ENCODE measurements at places on chromosomes 12 and 14.

- no peak for DNase-seq
Observed at GRCh38 chr12:109696485-109697269, 16.9 kb upstream of the FAM222A start.

GRCh38 chr12:104827587-104827986 is 130.5 kb downstream of the SLC41A2 start:
- no peak for DNase-seq

- DNase-seq: no peak
Observed at GRCh38 chr14:102802834-102803523, 25.7 kb downstream of the TRAF3 start.

- no peak for DNase-seq
Observed at GRCh38 chr14:72745991-72746980, 147.6 kb downstream of the DPF3 start.

DNA sequence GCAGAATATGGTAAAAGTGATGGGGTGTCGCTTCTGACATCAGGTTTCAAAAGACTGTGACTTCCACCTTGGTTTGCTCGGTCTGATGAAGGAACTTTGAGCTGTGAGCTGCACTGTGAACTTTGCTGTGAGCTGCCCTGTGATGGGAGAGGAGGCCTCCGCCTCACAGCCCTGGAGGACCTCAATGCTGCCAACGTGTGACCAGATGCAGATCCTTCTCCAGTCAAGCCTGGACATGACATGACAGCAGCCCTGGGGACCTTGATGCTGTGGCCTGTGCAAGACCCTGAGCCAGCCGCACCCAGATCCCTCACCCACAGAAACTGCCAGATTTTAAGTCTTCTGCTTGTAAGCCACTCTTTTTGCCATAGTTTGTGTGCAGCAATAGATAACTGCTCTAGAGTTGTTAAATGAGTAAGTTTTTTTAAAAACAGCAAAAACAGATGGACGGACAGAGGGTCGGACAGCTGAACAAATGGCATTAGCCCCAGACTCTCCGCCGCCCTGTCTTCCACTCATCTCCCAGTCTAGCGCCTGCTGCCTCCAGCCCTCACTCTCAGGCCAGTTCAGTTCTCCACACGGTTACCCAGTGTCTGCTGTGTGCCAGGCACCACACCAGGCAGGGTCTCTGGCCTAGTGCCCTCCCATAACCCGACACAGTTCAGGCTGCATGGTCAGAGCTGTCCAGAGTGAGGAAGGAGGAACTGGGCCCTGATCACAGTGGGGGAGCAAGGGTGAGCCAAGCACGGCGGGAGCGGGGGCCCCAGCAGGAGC is 13.1 kb upstream of the LRTM2 start:
- DNase-seq: peak; percentile 18

GRCh38 chr14:78324353-78324752 is 154.2 kb downstream of the NRXN3 start:
- DNase-seq: no peak

- no peak for DNase-seq
Observed at GRCh38 chr14:48325486-48325885, 650.1 kb upstream of the MDGA2 start.

DNA sequence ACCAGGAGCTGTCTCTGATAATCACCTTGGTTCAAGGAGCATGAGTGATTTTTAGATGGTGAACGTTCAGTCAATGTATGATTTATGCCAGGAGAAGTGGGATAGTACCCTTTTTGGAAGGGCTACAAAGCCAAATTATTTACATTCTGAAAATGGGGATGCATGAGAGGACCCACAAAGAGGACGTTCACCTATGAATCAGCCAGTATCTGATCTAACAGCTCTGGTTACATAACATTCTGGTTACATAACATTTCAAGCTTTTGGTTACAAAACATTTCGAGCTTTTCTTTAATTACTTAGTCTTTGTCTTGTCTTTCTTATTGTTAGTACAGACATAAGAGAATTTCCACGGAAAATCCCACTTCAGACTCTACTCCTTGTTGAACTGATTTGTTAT is 68.8 kb downstream of the SLCO1A2 start:
- no peak for DNase-seq

GRCh38 chr12:88501972-88502938 is 78.0 kb downstream of the KITLG start:
- no peak for DNase-seq

GRCh38 chr12:69657376-69658137 is 41.5 kb downstream of the BEST3 start:
- DNase-seq: no peak

DNA sequence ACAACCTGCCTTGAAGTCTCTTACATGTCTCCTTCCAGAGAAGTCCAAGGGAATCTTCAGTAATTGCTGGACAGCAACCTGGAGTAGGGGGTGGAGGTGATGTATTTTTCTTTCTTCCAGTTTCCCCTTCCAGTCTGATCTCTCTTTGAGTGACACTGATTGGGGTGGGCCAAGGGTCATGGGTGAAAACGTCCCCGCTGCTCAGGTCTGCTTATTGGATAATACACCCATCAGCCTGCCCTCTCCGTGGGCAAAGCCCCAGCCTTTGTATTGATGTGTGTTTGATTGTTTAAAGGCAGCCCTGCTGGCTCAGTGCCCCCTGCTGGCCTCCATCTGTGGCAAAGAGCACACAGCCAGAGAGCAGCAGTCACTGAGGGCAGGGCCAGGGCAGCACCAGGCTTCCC is 35.7 kb upstream of the ATP2A2 start:
- peak; percentile 78 for DNase-seq

DNA sequence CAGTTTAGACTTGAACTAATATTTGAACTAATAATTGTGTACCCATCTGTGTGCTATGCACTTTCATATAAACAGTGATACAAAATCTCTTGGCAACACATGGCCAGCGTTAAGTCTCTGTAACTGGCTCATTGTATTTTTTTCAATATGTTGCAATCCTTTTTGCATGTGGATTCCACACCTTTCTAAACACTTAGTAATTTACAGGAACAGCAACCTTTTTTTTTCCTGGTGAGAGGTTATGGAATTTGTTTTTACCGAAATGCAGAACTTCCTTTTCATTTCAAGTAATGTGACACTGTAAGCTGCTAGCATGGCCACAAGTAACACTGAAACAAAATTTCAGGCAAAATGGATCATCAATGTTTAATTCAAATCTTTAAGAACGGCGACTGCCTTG is 45.4 kb upstream of the EPS8 start:
- no peak for DNase-seq

DNA sequence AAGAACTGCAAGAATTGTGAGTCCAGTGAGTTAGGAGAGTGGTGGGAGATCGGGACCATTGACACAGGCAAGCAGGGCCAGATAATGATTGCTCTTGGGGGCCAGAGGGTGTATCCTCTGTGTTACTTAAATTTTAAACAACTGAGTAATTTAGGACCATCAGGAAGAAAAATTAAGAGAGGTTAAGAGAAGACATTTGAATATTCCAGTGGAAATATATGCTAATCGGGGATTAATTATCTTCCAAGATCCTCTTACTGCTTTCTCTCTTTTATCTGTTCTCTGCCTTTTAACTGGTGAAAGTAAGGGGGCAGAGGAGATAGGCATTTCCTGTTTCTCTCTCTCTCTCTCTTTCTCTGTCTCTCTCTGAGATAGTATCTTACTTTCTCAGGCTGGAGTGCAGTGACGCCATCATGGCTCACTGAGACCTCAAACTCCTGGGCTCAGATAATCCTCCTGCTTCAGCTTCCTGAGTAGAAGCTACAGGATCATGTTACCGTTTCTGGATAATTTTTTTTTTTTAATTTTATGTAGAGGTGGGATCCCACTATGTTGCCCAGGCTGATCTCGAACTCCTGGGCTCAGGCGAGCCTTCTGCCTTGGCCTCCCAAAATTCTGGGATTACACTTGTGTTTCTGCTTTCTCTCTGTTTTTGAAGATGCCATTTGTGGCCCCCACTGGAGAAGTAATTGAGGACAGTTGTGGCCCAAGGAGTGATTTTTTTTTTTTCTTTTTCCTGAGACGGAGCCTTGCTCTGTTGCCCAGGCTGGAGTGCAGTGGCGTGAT is 85.1 kb downstream of the DIP2B start:
- DNase-seq: no peak

DNA sequence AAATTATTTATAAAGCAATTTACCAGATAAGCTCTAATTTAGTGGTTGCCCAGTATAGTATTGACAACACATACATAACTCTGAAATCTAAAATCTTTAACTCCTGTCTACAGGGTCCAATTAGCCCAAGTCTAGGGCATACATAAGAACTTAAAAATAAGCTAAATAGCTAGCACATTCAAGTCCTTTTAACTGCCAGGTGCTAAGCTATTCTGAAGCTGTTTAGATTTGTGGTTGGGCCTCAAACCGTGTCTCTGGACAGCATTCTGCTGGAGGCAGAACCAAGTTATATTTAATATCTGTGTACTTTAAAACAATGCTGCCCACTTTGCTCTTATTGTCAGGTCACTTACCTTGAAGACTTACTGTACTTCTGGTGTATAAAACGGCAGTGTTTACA is 19.0 kb downstream of the RPS6KA5 start:
- no peak for DNase-seq

GRCh38 chr14:24079491-24080141 is 8.3 kb downstream of the CPNE6 start:
- no peak for DNase-seq

DNA sequence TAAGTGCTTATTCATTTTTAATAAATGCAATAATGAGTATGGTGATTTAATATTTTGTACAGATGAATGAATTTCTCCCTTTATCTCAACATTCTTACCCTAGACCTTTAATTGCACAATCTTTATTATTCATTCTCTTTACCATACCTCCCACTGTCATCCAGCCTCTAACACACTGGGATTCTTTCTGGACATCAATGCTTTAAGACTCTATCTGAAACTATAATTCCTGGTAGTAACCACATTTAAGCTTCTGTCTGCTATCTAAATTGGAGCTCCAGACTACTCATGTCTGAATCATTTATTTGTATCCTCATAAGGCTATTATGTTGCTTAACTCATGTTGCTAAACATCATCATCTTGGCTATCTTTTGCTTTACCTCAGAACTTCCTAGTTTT is 270.2 kb downstream of the ALG10B start:
- no peak for DNase-seq

GRCh38 chr14:61475316-61475715 is 153.9 kb downstream of the PRKCH start:
- no peak for DNase-seq

DNA sequence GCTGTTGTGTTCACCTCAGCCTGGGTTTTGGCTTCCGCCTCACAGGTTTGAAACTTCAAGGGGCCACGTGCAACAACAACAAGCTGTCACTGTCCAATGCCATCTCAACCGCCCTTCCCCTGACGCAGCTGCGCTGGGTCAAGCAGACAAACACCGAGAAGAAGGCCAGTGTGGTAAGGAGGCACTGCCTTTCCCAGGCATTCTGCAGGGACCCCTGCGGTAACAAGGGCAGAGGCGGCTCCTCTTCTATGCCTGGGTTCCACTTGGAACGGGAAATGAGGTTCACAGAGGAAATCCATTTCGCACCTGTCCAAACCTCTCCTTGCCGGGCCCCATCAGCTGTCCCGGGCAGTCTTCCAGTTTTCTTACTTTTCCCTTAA is 36.8 kb downstream of the HSP90AA1 start:
- no peak for DNase-seq

All from mucosa of descending colon (tissue), 3 donors.